CD4-positive, CD25-positive, alpha-beta regulatory T cell (primary cell): ENCODE measurements at places on chromosomes 2 and 18. TPM values are rescaled to one million over a fixed set of nuclear protein-coding genes. Genes with fewer than 3 reads are reported as not detected.
A peak's percentile ranks its signal among the peaks of the same experiment; 100 is the strongest.

DNA sequence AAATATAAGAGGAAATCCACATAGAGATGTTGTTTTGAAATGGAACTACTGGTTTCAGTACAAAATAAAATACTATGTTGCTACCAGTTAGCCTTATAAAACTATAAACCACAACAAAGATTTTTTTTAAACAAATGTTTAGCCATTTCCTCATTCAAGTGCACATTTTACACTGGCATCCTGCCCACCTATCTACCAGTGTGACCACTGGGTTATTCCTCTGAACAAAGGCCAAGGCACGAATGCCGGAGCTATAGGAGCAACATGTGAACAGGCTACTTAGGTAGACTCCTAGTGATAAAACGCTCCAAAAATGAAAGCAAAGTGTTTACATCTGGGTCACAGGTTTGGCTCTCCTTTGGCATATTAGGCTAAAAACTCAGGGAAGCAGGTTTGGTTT, 31.8 kb upstream of the SULT1C4 start:
- no peak for DNase-seq

Gene ABCG8
- not detected for total RNA-seq

Gene LYG1
- 2.0 TPM for total RNA-seq

DNA sequence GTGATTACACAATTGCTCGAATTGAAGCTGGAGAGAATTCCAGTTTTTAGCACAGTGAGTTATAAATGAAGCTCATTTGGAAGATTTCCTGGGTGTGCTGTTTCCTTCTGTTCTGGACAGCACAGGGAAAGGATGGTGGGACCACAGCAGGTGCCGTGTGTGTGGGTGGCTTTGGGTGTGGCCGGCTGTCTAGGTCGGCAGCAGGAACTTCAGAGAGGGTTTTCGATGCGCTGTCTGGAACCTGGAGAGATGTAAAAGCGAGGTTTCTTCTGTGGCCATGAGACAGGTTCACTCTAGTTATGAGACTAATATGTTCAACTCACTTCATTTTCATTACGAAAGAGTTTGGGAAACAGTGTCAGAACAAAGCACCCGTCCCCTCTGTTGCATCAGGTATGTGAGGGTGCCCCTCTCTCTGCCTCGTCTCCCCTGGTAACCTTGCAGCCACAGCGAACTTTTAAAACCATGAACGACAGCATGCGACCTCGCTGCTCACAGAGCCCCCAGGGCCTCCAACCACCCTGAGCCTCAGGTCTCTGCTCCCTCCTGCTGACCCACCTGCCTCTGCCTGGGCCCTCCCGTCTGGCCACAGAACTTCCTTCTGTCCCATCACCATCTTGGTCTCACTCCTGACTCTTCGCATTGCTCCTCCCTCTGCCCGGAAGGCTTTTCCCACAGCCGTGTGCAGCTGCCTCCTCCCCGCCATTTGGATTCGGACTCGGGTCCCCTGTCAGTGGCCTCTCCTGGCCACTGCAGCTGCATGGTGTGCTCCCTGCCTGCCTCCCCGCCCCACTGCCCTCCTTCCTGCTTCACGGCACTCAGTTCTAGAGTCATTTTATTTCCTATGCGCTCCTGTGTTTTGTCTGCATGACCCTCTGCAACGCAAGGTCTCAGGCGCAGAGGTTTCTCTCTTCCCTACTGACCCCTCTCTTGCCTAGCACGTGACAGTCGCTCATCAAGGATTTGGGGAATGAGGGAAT, 151.2 kb downstream of the NDUFA10 start:
- no peak for DNase-seq

Gene GPAT2
- total RNA-seq: 2.0 TPM

Gene DAW1
- total RNA-seq: not detected

DNA sequence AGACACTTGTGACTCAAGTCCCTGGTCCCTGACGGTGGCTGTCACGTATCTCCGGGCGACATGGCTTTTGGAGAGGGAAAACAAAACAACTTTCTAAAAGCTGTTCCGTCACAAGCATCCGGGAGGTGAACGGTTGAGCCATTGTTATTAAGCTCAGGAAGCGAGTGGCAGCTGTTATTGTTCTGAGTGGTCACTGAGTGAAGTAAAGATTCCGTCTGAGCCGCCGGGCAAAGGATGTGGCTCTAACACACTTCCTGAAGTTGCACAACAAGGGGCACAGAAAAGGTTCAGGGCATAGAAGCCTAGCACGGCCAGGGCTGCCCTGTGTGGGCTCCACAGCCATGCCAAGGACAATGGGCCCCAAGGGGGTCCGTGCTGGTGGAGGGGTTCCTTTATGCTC, 24.3 kb downstream of the INPP5D start:
- DNase-seq: peak; percentile 63
